ENCODE measurements at places on chromosomes 6 and 20.

- peak; percentile 11 for DNase-seq
Observed at GRCh38 chr6:1251198-1252155, 60.4 kb upstream of the FOXQ1 start.

GRCh38 chr20:45826381-45827019 is 612 bp downstream of the TNNC2 start:
- DNase-seq = no peak

GRCh38 chr6:35494161-35494563 is 2.7 kb downstream of the TEAD3 start:
- DNase-seq = no peak

- DNase-seq = no peak
Observed at GRCh38 chr6:108699290-108700041, 138.7 kb downstream of the FOXO3 start.

DNA sequence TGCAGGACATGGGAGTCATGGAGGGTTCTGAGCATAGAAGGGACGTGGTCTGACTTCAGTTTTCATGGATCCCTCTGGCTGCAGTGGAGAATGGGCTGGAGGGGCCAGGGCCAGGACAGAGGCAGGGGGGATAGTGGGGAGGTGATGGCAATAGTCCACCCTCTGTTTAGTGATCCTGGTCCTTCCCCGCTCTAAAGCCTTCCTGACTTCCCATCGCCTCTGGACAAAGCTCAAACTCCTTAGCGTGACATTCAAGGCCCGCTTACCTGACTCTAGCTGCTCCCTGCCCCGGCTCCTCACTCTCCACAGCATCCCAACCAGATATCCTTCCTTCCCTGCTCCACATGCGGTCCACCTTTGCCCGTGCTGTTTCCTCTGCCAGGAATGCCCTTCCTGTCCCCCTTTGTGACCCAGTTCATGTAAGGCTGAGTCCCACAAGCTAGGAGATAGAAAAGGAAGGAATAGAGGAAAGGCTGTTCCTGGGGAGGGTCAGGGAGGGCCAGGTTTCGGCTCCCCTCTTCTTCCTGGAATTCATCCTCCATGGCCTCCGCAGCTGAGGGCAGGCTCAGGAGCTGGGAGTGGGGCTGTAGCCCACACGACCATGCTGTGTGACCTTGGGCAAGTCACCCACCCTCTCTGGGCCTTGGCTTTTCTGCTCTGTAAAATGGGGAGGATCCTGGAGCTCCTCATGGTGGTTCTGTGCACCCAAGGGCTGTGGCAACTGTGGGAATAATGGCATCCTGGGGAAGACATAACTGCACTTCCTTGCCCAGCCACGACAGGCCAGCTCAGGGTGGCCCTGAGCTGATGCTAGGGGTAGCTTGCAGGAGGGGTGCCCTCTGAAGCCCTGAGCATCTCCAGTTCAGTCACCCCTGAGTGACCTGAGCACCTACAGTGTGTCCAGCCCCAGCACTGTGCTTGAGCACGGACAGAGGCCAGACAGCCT is 116.1 kb downstream of the CEBPB start:
- no peak for DNase-seq

GRCh38 chr6:101116337-101116736 is 235.2 kb upstream of the ASCC3 start:
- no peak for DNase-seq

- no peak for DNase-seq
Observed at GRCh38 chr6:19142275-19142674, 694.9 kb upstream of the ID4 start.

- DNase-seq = no peak
Observed at GRCh38 chr20:50175938-50176933, 14.4 kb upstream of the CEBPB start.

DNA sequence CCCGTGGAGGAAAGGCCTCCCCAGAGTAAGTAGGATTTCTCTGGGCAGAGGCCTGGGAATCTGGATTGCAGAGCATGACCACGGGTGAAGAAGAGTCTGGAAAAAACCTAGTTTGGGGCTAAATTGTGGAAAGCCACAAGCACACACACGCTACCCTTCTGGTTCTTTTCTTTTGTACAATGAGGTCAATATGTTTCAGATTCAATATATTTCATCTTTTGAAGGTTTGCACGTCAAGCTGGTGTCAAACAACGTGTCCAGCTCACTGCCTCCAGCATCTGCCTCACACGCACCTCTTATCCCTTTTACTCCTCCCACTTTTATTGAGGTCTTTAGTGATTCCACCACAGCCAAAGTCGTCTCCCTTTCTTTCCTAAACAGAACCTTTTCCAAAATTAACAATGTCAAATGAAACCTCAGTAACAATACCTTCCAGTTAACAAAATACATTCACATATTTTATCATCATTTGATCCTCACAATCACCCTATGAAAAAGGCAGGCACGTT is 773 bp upstream of the EPB41L2 start:
- DNase-seq = no peak

- no peak for DNase-seq
Observed at GRCh38 chr6:39524007-39524406, 201.2 kb downstream of the KIF6 start.

GRCh38 chr6:170031684-170032121 is 259.2 kb downstream of the DLL1 start:
- DNase-seq = peak; percentile 33

DNA sequence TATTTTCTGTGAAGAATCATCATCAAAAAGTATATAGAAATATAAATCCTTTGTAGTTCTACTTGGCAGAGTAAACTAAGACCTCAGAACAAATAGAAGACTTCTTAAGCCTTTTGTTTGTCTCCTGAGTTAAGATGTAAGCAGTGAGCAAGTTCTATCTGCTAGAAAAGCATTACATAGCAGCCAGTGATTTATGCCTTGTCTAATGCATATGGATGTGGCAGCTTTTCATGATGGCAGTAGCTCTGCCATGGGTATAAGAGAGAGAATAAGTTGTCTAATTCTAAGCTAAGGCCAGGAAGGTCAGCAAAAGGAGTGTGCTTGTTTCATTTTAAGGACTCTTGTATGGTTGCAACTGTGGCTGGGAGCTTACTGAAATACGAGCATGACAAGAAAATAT is 920.2 kb downstream of the GRIK2 start:
- no peak for DNase-seq

GRCh38 chr6:102197211-102197610 is 803.7 kb downstream of the GRIK2 start:
- DNase-seq = no peak

DNA sequence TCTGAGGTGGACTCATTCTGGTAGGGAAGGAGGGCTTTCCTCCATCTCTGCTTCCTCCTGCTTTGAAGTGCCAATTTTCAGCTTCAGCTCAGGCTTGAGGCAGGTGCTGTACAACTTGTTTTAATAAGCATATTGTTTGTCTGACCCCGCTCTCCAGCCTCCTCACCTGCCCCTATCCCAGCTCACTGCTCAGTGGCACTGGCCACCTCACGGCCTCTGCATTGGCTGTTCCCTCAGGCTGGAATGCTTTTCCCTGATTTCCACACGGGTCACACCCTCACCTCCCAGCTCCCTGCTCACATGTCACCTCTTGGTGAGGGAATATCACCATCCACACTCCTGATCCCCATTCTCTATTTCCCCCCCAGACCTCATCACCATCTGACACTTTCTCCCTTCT is 14.3 kb downstream of the AARS2 start:
- no peak for DNase-seq

DNA sequence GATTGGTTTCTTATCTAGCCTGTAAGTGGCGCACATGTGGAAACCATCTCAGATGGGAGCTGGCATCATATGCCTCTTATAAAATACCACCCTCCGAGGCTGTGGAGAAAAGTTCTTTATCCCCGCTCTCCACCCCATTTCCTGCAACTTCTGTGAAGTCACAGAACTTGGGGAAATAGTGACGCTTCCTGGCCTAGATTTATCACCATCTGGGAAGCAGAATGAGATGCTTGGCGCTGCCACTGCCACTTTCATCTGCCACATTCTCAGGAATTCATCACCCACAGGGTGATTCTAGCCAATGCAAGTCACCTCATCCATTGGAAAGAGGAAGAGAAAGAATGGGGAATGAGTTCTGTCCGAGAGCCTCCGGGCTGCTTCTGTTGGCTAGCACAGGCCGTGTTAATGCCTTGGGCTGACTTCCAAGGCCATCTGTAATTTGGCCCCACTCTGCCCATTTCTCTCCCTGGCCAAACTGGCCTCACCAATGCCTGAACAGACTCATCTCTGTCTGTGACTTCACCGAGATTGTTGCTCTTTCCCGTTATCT is 148.8 kb upstream of the SOX4 start:
- DNase-seq = no peak

DNA sequence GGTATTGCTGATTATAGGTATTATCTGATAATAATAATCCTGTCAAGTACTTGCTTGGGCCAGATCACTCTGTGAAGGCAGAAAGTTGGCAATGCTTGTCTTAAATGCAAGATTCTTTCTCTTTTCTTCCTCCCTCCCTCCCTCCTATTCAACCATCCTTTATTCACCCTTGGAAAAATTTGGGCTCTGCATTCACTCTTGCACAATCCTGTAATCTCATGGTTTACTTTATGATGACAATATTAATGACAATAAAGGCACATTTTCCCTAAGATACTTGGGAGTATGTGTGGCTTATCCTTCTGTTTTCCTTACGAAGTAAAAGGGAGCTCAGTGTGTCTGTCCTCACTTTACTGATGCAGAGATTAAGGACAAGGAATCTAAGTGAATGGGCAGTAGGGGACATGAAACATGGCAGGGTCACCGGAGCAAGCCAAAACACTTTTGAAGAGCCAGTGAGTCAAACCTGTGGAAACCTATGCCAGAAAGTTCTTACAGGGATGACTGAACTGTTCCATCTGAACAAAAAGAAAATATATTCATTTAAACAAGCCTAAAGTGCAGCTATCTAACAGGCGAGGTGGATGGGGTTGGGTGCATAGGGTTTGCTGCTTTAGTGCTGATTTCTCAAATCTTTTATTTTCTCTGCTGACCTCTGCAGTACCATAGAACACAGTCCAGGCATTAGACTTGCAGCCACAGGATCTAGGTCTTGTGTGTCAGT is 14.6 kb upstream of the RIPOR2 start:
- no peak for DNase-seq

- DNase-seq = no peak
Observed at GRCh38 chr20:48600470-48600945, 227.3 kb downstream of the PREX1 start.

DNA sequence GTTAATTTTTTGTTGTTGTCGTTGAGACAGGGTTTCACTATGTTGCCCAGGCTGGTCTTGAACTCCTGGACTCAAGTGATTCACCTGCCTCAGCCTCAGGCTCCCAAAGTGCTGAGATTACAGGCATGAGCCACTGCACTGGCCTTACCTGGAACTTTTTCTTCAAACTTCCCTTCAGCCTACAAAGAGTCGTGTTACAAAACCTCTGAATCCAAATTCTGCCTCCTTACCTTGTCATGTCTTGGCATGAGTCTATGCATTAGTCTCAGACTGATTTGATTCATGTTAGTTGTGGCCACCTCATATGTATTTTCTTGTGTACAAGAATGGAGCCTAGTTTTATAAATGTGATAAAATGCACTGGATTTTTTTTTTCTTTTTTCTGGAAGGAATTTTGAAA is 172.1 kb downstream of the PRL start:
- DNase-seq = no peak

DNA sequence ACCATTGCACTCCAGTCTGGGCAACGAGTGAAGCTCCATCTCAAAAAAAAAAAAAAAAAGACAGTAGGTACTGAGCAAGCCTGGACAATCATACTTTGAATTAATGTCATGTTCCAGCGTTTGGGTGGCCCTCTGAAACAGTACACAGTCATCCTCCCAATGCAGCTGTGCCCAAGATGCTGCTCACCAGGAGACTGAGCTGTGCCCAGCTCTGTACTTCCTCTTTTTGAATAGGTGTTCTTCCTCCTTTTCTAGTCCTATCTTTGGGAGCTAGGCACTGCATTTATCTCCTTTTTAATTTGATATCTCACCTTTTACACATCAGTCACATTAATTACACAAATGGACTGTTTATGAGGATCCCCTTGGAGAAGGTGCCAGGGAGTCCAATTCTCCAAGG is 101.5 kb downstream of the RPP40 start:
- no peak for DNase-seq

All from left forelimb (tissue), 1 donor.